IMR-90 (cell line): ENCODE measurements at places on chromosomes 12 and 14.

DNA sequence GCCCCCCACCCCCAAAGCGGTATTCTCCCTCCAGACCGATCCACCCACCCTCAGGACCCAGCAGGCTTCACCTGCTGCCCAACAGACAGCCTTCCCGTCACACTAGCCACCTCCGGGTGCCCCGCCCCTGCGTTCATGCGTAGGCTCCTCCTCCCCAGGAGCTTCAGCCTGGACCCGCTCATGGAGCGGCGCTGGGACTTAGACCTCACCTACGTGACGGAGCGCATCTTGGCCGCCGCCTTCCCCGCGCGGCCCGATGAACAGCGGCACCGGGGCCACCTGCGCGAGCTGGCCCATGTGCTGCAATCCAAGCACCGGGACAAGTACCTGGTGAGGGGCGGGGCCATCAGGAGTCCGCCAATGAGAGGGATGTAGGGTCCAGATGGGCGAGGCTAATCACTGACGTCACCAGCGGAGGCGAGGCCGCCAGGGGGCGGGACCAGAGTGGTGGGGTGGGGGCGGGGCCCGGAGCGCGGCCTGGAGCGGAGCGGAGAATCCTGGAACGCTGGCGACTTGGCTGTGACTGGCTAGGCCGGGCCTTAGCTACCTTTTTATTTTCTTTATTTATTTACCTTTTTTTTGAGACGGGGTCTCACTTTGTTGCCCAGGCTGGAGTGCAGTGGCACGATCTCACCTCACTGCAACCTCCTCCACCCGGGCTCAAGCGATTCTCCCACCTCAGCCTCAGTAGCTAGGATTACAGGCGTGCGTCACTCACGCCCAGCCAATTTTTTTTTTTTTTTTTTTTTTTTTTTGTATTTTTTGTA is 4.4 kb downstream of the TNS2 start:
- peak; percentile 77 for DNase-seq

DNA sequence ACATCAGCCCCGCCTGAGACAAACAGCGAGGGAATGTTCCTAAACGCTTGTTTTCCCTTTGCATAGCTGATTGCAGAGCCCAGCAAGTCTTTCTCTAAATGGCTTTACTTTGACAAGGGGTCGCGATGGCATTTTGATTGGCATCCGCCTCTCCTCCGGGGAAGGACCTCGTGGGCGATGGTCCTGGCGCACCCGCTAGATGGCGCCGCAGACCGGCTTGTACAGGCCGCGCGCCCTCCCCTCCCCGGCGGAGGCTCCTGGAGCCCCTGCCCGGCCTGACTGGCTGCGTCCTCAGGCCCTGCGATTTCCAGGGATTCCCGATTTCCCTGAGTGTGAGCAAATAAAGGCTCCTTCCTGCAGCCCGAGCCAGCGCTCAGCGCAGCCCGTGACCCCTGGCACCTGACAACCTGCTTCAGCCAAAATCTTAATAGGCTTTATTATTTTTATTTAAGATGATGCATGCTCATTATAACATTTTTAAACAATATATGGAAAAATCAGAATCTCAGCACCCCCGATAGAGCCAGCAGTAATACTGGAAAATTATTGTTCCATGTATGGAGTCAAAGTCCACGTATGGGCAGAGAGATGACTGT is 468.3 kb downstream of the AACS start:
- no peak for DNase-seq

- DNase-seq, result no peak
Observed at GRCh38 chr14:101719708-101720107, 41.8 kb upstream of the PPP2R5C start.

- DNase-seq, result no peak
Observed at GRCh38 chr12:119157978-119158377, 20.8 kb upstream of the HSPB8 start.

DNA sequence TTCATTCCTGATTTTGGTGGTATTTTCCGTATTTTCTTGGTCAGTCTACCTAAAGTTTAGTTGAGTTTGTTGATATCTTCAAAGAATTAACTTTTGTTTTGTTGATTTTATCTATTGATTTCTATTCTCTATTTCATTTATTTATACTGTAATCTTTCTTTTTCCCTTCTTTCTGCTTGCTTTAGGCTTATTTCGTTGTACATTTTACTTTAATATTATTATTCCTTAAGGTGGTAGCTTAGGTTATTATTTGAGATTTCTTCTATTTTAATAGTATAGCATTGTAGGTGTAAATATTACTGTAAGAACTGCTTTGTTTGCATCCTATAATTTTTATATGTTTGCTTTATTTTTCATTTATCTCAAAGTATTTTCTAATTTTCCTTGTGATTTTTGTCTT is 21.4 kb upstream of the KLRF1 start:
- no peak for DNase-seq

- DNase-seq, result no peak
Observed at GRCh38 chr14:58026967-58027366, 125.0 kb downstream of the ARMH4 start.
